ENCODE measurements at places on chromosomes 11 and 22.

DNA sequence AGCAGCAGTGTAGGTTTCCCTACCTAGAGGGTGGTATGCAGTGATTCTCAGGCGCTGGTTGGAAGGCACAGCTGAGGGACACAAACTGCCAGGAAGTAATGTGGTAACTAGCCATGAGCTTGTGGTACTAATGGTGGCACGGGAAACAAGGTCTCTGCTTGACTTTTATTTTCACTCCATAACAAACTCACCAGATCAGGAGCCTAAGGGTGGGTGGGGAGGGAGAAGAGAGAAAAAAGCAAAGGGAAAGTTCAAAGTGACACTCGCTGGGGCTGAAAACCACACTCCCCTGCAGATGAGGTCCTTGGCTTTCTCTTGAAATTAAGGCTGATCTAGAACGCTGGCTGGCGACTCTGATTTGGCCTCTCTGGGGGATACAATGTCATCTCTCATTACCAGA, 22.0 kb downstream of the TRAF6 start:
- no peak for DNase-seq

DNA sequence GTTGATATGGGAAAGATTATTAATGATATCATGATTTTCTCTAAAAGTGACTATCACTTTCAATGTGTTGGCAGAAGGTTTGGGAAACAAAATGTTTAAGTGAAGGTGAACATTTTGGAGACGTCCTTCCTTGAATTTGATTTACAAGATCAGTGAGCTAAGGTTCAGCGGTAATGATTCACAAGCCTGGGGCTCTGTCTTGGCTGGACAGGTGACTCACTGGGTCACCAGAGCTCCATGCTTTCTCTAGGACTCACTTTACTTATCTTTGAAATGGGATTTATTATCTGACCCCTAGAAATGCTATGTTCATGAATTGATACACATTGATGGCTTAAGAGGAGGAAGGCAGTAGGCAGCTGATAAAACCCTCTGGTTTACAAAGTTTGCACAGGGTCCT, 437.5 kb downstream of the NTM start:
- no peak for DNase-seq

DNA sequence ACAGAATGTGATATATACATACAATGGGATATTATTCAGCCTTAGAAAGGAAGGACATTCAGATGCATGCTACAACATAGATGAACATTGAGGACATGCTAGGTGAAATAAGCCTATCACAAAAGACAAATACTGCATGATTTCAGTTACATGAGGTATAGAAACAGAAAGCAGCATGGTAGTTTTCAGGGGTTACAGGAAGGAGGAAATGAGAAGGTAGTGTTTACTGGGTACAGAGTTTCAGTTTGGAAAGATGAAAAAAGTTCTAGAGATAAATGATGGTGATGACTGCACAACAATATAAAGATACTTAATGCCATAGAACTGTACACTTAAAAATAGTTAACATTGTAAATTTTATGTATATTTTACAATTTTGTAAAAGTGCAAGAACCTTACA, 266.7 kb upstream of the C11orf87 start:
- DNase-seq, result no peak

DNA sequence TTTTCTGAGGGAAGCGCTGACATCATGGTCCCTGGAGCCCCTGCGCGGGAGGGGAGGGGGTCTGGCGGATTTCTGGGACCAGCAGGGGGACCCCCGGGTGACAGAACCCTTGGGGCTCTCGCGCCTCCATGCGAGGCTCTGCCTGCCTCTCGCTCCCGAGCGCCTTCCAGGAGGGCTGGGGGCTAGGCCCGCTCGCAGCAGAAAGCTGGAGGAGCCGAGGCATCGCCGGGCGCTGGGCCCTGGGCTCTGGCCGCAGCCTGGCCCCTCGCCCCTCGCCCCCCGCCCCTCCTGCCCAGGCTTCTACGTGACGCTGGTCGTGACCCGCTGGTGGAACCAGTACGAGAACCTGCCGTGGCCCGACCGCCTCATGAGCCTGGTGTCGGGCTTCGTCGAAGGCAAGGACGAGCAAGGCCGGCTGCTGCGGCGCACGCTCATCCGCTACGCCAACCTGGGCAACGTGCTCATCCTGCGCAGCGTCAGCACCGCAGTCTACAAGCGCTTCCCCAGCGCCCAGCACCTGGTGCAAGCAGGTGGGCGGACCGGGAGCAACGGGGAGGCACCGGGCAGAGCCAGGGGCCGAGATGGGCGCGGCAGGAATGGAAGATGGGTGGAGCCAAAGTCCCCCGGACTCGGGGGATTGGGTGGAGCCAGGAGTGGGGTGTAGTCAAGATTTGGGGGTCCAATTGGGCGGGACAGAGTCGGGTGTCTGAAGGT, 5.4 kb downstream of the BEST1 start:
- DNase-seq, result no peak

DNA sequence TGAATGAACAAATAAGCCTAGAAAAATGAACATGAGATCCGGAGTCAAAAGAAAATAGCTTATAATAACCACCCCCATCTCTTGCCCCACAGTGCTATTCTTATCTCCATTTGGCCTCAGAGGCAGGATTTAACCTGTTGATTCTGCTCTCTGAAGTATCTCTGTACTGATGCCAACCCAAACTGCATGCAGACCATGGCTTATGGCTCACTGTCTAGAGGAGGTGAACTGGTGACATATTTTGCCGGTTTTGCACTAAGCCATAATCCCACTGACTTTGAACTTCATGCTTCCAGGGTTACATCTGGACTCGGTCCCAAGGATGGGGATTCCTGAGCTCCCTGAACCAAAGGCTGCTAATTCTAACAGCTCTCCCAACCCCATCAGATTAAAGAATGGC, 397.1 kb downstream of the TENM4 start:
- DNase-seq, result no peak

GRCh38 chr11:80331694-80332093, 890.9 kb upstream of the TENM4 start:
- no peak for DNase-seq

DNA sequence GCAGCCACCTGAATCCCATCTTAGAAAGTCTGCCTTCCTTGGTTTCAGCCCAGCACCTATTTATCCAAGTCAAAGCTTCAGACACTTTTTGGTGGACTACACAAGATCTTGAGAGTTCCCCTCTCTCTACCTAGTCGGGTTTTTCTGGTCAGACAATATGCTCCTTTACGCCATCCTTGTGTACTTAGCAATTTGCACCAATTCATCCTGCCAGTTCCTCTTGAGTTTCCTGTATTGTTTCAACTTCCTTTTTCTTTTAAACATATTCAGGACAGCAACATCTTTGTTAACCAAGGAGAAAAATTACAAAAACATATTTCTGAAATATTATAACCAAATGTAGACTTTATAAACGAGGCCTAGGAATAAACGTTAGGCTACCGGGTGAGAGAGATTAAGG, 368.2 kb upstream of the CADM1 start:
- no peak for DNase-seq

DNA sequence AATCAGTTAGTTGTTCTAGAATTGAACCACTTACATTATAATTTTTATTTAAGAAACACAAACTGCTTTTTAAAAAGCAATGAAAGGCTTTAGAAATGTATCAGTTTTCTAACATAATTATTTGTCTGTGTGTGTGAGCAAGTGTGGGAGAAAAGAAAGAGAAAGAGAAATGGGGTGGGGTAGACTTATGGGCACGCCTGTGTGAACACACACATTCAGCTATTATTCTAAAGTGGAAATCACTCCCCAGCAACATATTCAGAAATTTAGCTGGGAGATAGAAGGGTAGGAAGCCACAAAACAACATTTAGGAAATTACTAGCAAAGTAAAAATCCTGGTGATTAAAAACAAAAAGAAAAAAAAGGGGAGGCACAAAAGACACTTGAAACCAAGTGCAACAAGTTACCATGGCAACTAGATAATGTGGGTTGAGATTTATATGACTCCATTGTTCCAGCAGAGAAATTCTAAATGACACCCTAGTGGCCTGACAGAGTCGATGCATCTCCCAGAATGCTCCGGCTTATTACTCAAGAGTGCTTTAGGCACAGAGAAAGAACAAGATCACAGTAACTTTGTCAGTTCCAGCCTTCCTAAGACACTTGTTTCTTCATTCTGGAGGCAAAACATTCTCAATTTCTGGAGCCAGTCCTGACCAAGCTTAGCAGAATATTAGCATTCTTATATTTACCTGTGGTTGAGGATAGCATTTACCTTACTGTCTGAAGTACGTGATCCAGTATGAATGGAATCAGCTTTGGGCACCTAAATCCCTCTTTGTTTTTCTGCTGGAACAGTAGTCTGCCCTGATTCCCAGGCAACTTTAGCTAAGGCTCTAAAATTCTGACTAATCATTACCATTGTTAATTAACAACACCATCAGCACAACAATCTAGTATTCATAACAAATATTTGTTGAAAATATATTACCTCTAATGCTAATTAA, 444.4 kb downstream of the DLG2 start:
- DNase-seq, result no peak

DNA sequence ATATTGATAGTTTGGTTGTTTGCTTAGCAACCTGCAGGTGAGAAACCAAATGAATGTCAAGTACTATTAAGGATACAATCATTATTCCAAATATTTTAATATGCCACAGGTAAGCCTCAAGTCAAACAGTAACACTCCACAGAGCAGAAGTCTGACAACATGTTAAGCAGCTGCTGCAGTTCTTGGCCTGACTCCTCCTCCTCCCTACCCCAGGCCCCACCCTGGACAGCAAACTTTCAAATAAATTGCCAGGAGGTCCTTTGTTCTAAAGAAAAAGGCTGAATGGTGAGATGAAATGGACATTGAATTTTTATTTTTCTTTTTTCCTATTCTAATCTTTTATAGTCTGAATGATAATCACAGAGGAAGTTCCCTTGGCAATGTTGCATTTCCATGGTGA, 260.0 kb upstream of the POU2AF2 start:
- no peak for DNase-seq

DNA sequence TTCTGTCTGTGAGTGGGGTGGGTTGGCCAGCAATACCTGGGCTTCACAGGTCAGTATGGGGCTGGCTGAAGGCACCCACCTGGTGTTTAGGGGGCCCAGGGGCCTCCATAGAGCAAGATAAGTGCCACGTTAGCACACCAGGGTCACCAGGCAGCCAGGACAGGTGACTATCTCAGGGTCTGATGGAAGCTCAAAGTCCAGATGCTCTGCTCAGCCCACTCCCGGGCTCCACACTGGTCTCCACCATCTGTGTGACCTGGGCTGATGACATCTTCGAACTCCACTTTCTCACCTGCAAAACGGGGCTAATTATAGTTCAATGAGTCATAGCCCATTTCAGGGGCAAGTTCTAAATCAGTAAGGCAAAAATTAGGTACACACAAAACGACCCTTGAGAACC, 39.4 kb upstream of the PRDM11 start:
- no peak for DNase-seq

DNA sequence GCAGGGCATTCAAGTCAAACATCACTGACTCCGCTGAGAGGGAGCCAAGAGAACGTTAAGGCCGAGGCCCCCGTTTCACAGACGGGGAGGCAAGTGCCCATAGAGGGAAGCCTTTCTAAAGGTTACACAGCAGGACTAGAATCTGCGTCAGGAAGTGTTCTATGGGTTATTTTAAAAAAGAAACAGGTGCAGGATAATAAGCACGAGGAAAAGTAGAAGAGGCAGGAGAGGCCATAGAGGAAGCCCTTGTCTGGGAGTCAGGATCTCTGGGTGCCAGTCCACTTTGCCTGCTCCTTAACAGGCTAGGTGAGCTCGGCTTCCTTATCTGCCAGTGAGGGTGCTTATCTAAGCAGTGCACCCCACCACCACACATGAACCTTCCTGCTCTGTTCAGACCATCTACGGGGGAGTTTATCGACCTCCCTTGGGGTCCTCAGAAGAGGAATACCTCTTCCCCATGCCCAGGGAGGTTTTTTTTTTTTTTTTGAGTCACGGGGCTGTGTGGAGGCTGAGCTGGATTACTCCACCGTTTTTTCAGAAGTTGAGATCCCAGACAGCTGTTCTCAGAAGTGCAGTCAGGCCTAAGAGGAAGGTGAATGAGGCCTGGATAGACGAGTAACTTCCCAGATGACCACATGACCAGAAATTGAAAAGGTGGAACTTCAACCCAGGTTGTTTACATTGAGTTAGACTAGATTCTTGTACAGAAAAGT, 1.2 kb upstream of the FCHSD2 start:
- DNase-seq, result no peak

- DNase-seq, result no peak
Measured at GRCh38 chr11:112477581-112478317, 217.1 kb upstream of the PLET1 start.

- DNase-seq, result no peak
Measured at GRCh38 chr22:20601308-20601707, 93.9 kb downstream of the MED15 start.

DNA sequence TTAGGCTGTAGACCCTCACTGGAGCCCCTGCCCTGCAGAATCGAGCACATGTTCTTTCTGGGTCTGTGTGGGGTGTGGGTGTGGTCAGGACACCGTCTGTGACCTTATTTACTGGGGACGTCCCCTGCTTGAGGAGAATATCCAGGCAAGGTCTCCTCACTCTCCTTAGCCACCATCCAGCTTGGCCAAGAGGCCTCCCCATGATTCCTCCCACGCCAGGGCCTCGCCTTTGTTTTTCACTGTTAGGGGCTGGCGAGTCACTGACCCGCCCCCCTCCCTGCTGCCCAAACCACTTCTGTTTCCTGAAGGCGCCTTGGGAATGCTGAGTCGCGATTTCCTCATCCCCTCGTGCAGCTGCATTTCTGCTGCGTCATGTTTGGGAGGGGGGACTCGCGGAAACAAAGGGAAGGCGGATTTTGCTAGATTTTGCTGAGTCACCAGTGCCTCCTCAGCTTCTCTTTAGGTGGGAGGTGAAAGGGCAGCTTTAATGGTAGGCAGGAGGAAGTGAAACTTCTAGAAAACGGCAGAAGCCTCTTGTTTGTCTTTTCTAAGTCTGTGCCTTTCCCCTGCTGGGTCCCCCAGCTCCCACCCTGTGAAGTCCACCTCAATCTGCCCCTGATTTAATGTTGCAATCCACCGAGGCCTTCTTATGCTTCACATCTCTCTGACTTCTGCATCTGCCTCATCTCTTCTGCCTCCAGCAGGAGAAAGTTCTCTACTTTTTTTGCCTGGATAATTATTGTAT, 4.0 kb upstream of the HMOX1 start:
- DNase-seq, result peak; percentile 30

- no peak for DNase-seq
Measured at GRCh38 chr11:126392633-126393013, 37.1 kb downstream of the ST3GAL4 start.

GRCh38 chr11:76782531-76783293, 444 bp upstream of the TSKU start:
- DNase-seq, result no peak

DNA sequence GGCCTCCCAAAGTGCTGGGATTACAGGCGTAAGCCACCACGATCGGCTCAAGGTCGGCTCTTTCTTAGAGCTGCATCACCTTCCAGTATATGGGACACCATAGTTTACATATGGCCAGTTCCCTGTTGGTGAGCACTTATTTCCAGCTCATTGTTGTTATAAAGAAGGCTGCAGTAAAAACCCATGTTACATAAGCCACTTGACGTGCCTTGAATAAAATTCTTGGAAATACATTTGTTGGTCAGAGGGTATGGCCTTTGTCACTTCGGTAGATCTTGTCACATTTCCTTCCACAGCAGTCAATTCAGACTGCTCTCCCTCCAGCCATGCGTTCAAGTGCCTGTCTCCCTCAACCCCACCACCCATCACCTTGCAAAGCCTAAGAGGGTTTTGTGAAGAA, 92.9 kb downstream of the PRR5L start:
- no peak for DNase-seq
